ENCODE measurements at places on chromosomes 2 and 18. TPM values are rescaled to one million over a fixed set of nuclear protein-coding genes. Genes with fewer than 3 reads are reported as not detected.
A peak's percentile ranks its signal among the peaks of the same experiment; 100 is the strongest.

ABCG5 gene
- total RNA-seq = not detected

TFCP2L1 gene
- 0.12 TPM for total RNA-seq

DNA sequence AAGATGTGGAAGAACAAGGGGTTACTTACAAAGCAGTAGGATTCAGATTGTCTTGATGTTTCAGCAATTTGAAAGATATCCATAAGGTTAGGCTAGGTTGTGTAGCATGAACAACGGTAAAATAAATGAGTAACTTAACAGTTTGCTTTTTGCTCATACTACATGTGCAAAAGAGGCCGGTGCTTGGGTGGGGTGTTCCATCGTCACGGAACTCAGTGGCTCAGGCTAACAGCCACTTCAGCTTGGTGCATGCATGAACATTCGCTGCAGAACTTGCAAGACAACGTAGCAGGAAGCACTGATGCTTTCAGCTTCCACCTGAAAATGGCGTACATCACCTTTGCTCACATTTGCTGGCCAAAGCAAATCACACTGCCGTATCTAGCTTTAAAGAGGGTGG is 407.3 kb upstream of the CDH20 start:
- H3K4me1 ChIP-seq = no peaks in the 10 kb centered on the region
- H3K27me3 ChIP-seq = no peaks in the 10 kb centered on the region
- no peaks in the 10 kb centered on the region for H3K36me3 ChIP-seq
- DNase-seq = no peak

- H3K4me3 ChIP-seq = no peak overlapping the region
- peaks cover 3% of the 10 kb centered on the region for H3K27me3 ChIP-seq
- H3K27ac ChIP-seq = no peak overlapping the region
- DNase-seq = no peak
- no peaks in the 10 kb centered on the region for H3K4me1 ChIP-seq
Observed at GRCh38 chr18:59705145-59705544, 7.9 kb upstream of the CCBE1 start.

- H3K4me1 ChIP-seq = peaks cover 64% of the 10 kb centered on the region
- H3K4me3 ChIP-seq = no peak overlapping the region
Observed at GRCh38 chr2:191170301-191170636, 19.5 kb upstream of the STAT4 start.

- no peak overlapping the region for H3K4me3 ChIP-seq
- H3K36me3 ChIP-seq = no peaks in the 10 kb centered on the region
- H3K27ac ChIP-seq = no peak overlapping the region
- no peak for DNase-seq
- peaks cover 4% of the 10 kb centered on the region for H3K27me3 ChIP-seq
Observed at GRCh38 chr2:213980883-213981282, 430.0 kb upstream of the VWC2L start.

- H3K27me3 ChIP-seq = peaks cover 22% of the 10 kb centered on the region
- no peak overlapping the region for H3K4me3 ChIP-seq
- DNase-seq = no peak
- H3K4me1 ChIP-seq = peaks cover 75% of the 10 kb centered on the region
- no peak overlapping the region for H3K27ac ChIP-seq
- H3K36me3 ChIP-seq = peaks cover 4% of the 10 kb centered on the region
Observed at GRCh38 chr2:239269916-239270315, 130.9 kb downstream of the HDAC4 start.

DNA sequence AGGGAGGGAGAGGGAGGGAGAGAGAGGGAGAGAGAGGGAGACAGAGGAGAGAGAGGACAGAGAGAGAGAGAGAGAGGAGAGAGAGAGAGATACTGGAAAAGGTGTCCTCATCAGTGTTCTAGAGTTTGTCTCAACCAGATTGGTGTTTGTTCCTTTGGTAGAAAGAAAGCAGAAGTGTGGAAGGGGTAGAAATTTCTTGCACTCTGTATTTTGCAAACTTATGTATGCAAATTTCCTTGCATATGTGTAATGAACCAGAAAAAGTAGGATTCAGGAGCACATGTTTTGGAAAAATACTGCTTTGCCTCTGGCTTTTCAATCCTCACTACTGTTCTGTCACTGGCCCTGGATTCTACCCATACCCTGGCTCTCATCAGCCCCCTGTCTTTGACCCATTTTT is 1.1 kb upstream of the SP140 start:
- H3K4me3 ChIP-seq = peak overlapping the region; percentile 81
- DNase-seq = no peak
- peaks cover 59% of the 10 kb centered on the region for H3K4me1 ChIP-seq

All from activated naive CD4-positive, alpha-beta T cell treated with anti-CD3 and anti-CD28 coated beads for 36 hours (primary cell).